ENCODE measurements at places on chromosomes 6 and 20.

- DNase-seq, result no peak
Observed at GRCh38 chr6:44428682-44429081, 41.2 kb downstream of the CDC5L start.

GRCh38 chr20:36744764-36745191 lies 1.1 kb downstream of the NDRG3 start:
- no peak for DNase-seq

- DNase-seq, result no peak
Observed at GRCh38 chr6:23173234-23173633, 603.9 kb downstream of the HDGFL1 start.

GRCh38 chr6:41967312-41968287 lies 26.0 kb upstream of the CCND3 start:
- DNase-seq, result no peak

GRCh38 chr6:166739117-166739975 lies 112.3 kb upstream of the RPS6KA2 start:
- DNase-seq, result no peak

DNA sequence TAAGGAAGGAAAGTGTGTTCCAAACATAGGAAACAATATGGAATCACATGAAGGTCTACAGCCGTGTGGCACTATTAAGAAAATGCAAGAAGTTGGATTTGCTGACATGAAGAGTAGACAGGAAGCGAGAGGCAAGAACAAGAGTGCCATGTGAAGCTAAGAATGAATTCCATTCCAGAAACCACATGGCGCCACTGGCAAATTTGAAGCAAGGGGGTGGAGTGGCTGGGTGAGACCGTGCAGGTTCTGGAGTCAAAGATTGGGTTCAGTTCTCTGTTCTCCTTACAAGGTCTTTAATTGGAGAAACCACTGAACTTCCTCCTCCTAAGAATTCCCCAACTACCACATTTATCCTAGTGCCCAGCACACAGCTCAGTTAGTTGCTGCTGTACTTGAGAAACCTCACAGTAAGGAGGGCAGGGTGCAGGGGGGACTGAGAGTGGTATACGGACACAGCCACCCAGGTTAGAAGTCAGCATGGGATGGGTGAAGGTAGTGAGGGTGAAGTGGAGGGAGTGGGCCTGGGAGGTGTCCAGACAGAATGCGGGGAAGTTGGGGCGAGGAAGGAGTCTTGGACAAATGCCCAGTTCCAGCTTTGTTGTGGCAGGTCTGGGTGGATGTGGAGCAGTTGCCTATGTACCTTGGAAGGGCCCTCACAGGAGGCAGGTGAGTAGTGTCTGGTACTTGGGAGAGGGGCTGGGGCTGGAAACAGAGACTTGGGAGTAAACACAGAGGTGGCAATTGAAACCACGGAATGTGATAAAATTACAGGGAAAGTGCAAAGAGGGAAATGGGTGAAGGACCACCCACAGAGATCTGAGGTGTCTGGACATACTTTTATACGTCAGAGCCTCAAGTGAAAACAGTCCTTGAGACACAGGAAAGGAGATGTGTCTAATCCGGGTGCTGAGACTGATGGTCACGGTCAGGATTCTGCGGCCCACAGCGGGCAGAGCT lies 14.3 kb downstream of the LYRM4 start:
- DNase-seq, result no peak

DNA sequence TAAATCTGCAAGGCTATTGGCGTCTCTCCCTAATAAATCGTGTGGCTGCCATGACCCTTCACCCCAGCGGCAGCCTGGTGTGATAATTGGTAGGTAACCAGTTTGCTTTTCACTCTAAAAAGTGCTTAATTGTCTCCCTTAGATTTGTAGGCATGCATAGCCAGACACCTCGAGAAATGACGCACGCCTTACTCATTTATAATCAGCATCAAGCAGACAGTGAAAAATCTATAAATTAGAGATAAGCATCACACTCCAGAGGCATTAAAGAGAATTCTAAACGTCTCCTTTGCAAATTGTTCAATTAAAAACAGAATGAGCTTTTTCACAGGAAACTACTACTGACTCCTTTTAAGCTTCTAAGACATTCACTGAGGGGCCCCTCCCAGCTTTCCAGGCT lies 110.2 kb upstream of the RPS6KA2 start:
- no peak for DNase-seq

DNA sequence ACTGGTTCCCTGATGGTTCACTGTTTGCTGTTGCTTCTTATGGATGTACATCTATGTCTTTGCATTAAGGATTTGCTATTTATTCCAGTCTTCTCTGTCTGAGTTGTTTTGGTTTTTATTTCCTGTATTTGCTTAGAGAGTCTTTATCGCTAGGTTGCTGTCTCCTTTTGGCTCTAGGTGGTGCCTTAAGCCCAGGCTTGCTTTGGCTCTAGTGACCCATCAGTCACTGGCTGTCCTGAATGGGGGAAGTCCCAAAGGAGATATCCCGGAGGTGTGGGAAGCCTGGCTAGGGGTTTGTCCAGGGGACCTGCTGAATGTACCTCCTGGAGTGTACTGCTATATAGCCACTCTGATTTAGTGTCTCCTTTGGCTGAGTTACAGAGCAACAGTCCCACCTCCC lies 53.4 kb downstream of the MCHR2 start:
- no peak for DNase-seq

Data from stimulated activated CD4-positive, alpha-beta T cell treated with anti-CD3 and anti-CD28 coated beads, Interleukin-1b, Interleukin-23, amount 100 ng/mL, for 4 hours (primary cell).